ENCODE measurements at places on chromosomes 5 and 9.

- no peak for DNase-seq
Observed at GRCh38 chr5:103561685-103562452, 720 bp downstream of the NUDT12 start.

DNA sequence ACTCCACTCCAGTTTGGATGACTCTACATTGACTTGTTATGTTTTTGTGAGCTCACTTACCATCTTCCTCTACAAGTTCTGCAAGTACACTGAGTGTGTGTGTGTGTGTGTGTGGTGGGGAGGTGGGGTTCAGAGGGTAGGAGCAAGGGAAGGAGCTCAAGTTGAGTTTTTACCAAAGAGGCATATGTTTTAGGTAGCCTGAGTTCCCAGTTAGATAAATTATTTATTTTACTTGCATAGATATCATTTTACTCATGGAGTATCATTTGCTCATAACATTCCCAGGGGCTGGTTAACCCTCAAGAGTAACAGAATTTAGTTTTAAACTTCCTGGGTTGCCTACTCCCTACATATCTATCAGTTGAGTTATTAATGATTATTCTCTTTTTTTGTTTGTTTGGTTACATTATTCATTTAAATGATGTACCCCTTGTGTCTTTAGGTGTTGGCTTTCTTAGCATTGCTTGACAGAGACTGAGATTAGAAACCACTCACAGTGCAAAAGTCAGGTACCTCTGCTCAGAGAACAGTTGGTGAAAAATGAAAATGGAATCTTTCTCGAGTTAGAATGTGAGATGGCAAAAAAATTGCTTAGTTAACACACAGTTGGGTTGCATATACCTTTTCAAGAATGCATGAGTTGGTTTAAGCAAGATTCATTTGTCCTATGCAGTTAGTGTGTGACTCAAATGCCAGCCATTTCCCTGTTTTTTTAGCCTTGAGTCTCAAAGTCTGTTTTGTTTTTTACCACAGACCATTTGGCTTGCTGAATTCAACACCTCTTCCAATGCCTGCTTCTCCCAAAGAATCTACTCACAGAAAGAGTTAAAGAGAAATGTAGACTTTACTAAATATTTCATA is 29.2 kb downstream of the TNFSF8 start:
- DNase-seq, result no peak

DNA sequence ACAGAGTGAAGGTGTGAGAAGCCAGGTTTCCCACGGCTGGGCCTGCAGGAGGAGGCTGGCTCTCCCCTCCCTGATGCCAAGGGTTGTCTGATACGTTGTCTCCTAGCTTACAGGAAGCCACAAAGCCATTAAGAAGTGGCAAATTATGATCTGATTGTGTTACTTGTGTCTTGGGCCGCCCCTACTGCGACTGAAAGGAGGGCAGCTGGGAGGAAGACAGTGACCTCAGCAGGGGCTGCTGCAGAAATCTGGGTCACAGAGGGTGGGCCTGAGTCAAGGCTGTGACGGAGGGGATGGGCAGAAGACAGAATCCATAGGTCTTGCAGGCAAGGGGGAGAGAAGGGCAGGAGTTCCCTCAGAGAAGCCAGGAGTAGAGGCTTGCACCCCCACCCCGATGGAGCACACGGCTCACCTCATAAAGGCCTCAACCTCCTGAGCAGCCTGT is 145.0 kb downstream of the FSTL4 start:
- DNase-seq, result no peak

- DNase-seq, result no peak
Observed at GRCh38 chr9:15420796-15421195, 1.9 kb upstream of the SNAPC3 start.

- peak; percentile 94 for DNase-seq
Observed at GRCh38 chr5:143222287-143223231, 180.9 kb downstream of the NR3C1 start.

DNA sequence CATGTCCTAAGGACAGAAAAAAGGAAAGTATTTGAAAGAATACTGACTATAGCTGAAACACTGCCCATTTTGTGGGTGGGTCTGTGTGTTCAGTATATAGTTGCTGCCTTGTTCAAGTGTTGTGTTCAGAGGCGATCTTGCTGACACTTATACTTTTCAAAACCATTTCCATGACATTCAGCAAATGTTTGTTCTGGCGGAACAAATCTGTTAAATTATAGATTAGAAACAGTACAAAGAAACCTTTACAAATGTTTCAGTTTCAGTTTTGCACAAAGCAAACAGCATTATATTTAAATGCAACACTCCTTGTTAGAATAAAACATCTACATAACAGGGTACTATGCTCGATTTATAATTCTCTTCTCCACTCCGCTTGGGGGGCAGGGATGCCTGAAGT is 2276.3 kb downstream of the MAT2B start:
- DNase-seq, result no peak

DNA sequence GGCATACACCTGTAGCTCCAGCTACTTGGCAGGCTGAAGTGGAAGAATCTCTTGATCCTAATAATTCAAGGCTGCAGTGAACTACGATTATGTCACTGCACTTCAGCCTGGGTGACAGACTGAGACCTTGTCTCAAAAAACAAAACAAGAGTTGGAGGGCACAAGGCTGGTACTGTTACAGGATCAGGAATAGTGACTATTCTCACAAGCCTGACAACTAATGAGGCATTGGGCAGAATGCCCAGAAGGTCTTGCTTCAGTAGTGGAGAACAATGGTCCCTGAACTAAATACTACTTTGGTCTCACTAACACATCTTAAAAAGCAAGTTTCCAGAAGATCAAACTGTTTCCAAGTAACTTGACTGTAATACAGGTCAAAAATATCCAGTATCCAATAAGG is 182.9 kb upstream of the RFX3 start:
- DNase-seq, result peak; percentile 21

DNA sequence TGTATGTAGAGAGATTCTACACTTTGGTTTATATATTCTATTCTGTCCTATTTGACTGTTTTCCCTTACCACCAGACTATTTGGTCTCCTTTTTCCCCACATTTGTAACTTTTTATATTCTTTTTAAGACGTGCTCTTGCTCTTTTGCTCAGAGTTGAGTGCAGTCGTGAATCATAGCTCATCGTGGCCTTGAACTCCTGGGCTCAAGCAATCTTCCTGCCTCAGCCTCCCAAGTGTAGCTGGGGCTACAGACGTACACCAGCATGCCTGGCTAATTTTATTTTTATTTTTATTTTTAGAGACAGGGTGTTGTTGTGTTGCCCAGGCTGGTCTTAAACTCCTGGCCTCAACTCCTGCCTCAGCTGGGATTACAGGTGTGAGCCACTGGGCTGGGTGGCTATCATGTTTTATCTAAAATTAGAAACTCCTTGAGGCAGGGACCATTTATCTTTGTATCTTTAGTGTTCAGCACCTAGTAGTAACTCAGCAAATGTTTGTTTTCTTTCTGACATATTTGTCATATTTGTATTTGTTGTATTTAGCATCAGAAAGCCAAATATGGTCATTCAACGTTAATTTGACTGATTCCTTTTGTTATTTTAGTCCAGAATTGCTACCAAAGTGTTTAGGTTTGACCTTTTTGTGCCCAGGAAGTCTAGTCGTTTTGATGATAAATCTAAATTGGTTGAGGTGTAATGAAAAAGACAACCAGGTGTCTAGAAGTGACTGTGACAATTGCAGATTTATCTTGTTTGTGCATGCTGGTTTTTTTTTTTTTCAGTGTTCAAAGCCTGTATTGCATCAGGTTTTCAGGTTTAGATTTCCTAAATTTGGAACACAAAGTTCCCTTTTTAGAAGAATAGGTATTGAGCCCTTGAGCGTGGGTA is 44.3 kb downstream of the ERBIN start:
- DNase-seq, result no peak

DNA sequence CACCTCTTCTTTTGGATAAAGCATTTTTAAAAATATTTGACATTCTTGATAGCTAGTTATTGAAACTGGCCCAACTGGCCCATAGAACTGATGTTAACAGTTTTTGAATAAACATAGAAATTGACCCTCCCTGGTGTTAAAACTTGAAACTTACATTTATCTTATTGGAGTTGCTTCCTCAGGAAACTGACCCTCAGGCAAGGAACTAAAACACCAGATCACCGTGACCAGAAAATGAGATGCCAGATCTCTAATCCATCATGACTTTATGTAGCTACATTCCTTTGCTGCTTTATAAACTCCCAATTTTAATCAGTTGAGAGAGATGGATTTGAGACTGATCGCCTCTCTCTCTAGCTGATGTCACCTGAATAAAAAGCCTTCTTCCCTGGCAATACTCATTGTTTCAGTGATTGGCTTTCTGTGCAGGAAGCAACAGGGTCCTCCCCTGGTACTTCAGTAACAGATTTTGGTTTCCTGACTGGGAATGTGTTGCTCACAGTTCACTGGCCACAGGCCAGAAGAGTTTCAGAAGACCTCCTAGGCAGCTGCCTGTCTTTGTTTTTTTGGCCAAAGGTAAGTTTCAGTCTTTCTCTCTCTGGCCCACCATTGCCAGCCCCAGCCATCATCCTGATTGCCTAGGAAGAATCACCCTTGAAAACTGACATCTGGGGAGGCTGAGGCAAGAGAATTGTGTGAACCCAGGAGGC is 212.4 kb downstream of the DTWD2 start:
- DNase-seq, result no peak

DNA sequence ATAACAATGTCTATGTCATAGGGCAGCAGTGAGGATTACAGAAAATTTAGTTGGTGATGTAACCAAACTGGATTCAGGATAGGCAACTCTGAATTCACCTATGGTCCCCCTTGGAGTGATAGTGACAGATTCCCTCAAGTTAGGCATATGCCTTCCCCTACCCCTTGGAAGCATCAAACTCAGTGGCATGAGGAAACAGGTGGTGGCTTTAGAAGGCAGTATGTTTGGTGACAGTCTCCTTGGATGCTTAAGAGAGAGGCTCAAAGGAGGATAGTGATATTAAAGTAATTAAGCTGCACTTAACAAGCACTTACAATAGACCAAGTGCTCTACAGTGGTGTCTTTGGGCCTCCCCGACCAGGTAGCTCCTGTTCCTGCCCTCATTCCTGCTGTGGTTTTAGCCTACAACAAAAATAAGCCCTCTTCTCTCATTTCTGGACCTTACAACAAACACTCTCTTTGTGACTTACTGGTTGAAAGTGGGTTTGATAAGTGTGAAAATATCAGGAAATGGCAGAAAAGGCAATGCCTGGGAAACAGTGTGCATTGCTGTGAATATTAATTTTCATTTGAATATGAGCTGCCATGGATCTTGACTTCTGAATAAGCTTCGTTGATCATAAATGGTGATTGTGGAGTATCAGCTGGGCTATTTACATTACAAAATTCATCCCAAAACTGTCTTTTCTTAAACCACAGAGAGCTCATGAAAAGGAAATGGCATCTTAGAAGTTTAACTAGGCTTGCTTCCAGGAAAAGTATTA is 29.2 kb downstream of the NR4A3 start:
- DNase-seq, result no peak

DNA sequence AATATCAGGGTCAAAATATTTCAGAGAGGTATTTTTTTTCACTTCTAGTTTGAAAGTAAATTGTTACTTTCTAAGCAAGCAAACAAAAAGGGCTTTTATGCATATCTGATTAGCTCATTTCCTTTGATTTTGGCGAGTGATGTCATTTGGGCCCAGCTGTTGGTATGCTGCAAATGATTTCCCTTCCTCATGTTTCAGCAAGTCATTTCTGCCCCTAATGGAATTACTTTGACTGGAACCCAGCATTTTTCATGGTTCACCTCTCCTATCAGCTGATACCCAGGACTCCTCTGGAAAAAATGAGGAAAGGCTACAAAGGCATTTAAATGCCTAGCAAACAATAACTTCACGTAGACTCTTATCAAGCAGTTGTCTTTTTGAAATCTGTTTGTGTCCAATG is 500.6 kb downstream of the EBF1 start:
- no peak for DNase-seq

- DNase-seq, result no peak
Observed at GRCh38 chr5:139451878-139452660, 10.5 kb downstream of the ECSCR start.

DNA sequence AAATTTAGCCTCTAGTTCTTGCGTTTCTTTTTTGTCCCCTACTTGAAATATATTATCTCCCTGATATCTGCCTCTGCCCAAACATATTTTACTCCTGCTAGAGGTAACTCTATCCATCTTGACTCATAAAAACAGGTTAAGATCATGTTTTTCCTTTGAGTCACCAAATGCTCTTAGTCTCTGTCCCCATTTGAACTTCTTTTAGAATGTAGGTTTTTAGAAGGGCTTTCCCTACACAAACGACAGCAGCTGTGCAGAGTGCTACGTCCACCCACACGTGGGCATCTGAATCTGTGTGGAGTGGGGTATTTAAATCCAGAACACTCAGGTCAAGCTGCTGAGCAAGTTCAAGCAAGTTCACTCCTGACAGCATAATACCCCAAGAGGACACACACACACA is 2.2 kb downstream of the HSD17B3 start:
- DNase-seq, result no peak

- DNase-seq, result no peak
Observed at GRCh38 chr5:14868771-14869170, 2.8 kb downstream of the ANKH start.

- DNase-seq, result no peak
Observed at GRCh38 chr5:148981353-148981752, 81.5 kb downstream of the SH3TC2 start.

GRCh38 chr5:122156724-122157325 is 27.5 kb downstream of the ZNF474 start:
- no peak for DNase-seq

DNA sequence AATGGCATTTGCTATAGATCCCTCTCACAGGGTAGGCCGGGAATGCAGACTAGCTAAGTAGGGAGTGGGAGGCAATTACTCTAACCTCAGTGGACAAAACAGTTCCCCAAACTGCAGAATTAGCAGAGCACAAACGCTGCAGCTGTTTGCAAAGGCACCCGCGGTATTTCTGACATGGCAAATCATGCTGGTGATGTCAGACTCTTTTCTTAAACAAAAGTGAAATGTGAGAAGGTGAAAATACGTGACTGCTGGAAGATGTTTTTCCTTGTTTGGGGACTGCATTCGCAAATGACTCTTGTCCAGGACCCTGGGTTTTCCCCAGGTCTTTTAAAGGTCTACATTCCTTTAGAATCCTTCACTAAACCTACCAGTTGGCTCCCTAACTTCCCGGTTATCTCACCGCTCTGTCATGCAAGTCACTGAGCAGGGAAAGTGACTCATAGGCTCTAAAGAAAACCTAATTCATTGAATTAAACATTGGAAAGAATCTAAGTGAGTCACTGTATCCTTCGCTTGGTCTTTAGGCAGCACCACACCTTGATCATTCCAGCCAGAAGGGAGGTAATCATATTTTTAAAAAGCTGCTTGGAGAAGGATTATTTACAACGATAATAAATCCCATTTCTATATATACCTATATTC is 91.5 kb upstream of the DNAH5 start:
- no peak for DNase-seq

- DNase-seq, result no peak
Observed at GRCh38 chr5:146884066-146884626, 5.6 kb upstream of the PPP2R2B start.

DNA sequence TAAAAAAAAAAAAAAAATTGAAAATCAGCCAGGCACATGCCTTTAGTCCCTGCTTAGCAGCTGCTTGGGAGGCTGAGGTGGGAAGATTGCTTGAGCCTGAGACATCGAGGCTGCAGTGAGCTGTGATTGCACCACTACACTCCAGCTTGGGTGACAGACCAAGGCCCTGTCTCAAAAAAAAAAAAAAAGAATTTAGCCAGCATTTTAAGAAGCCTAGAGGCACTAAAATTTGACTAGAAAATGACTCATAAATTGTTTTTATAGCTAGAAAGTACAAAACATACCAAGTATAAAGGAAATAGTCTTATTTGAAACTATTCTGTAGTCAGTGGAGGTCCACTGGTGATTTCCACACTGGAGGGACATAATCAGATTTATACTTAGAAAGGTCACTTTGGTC is 17.5 kb downstream of the LRRC70 start:
- no peak for DNase-seq

GRCh38 chr9:114256827-114257328 is 66.0 kb upstream of the ORM1 start:
- no peak for DNase-seq
